ENCODE measurements at places on chromosomes 7 and 10.

DNA sequence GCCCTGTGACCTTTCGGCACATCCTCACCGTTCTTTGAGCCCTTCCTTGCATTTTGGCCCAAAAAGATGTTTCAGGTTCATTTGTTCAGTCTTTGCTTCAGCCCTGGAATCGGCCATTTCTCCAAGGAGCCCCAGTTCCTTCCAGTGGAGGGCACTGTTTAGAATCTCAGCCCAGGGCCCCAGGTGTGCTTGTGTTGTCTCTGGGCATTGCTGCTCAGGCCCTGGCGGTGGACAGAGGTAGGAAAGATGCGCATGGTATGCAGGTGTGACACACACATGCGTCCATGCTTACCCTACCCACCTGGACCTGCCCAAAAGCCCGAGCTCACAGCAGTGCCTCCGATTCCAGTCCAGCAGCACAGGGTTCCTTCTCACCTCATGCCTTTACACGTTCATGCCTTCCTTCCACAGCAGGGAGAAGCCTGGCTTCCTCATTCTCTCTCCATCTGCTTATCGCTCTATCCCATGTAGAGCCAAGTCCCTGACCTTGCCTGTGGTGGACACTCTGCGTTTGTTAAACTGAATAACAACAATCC lies 70.6 kb downstream of the LHPP start:
- peak; percentile 46 for DNase-seq

DNA sequence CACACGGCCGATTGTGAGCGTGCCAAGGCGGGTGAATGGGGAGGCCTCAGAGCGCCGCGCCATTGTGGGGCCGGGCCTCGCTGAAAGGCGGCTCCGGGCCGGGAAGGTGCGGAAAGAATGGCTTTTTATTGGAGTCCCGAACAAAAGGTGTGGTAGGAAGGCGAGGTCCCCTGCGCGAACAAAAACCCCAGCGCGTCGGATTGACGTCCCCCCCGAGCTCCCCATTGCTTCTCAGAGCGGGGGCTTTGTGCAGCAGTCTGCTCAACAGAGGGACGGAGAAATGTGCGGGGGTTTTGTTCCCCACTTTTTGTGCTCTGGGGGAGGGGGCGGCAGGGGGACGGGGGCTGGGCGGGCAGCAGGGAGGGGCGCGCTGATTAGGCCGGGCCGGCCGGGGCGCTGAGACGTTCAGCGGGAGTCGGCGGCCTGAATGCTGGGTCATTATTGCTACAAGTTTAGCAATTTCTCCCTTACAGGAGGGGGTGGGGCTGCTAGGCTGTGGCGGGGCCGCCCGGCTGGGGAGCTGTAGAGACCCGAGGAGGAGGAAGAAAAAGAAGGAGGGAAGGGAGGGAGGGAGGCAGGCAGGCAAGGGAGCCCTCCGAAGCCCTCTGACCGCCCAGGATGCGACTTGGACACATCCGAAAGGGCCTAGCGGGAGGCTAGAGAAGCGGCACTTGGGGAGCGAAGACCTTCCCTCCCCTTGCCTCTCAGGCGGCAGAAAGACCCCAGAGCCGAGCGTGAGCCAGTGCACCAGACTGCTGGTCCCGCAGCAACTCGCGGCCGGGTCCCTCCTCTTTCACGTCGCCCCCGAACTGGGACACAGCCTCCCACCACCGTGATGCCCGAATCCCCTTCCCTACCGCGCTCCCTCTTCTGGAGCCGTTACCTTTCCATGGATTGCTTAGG lies 4.6 kb downstream of the NKX2-3 start:
- DNase-seq: no peak

DNA sequence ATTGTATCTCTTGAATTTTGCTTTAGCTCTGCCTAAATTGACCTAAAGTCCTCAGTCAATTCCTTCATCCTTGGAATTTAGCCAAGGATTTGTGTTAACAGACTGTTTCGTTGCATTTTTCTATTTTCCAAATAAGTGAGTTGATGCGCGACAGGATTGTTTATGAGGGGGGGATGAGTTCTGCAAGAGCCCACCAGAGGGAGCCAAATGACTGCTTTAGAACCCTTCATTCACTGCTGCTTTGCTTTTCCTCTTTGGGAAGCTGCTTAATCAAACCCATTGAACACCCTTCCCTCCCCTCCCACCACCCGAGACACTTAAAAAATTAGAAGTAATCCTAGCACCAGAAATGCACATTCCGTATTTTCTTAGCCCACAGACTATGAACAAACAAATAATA lies 33.7 kb upstream of the PTF1A start:
- DNase-seq: peak; percentile 77

DNA sequence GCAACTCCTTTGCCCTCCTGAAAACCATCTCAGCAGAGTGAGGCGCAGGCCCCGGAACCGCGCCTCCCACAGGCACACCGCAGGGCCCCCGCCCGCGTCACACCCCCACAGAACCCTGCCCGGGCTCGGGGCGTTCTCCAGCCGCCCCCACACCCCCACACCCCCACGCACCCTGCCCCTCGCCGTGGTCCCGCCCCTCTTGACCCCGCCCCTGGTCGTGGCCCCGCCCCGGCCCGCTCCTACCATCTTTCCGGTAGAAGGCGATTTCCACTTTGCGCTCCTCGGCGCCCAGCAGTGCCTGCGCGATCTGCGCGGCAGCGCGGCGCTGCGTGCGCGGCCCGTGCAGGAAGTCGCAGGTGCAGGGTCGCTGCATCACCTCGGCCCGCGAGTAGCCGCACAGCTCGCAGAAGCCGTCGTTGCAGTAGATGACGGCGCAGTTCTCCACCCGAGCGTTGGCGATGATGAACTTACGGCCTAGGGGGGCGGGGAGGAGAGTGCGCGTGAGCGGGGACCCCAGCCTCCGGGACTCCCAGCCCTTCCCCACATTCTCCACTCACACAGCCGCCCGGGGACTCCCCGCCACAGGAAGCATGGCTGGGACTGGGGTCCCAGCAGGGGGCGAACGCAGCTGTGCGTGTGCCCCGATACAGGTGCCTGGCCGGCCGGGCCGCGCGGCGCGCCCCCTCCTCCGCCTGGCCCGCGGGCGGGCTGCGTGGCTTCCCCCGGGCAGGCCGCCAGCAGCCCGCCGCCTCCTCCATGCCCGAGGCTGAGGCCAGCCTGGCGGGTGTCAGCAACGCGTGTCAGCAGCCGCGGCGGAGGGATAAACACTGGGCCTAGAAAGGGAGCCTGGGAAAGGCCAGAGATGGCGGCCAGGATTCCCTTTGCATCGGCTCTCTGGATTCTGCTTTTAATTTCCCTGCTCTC lies 3.4 kb downstream of the KCNH2 start:
- DNase-seq: peak; percentile 51

GRCh38 chr7:28458732-28459131 lies 46.4 kb downstream of the CREB5 start:
- DNase-seq: no peak

DNA sequence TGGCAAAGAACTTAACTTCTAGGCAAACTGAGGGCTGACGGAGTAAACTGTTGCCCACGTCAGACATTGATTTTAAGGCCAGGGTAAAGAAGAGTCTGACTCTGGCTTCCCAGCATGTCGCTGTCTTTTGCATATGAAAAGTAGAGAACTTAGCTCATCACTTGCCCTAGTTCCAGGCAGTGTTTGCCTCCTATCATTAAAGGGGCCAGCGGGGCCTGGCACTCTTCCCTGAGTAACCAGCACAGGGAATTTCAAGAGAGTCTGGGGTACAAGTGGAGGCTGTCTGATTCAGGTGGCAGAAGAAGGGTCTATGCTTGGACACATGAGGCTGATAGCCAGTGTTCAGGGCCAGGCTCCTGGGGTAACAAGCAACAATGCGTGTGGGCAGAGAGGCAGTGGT lies 4.8 kb downstream of the DENND2A start:
- DNase-seq: no peak

GRCh38 chr10:78264361-78264760 lies 230.7 kb downstream of the RPS24 start:
- no peak for DNase-seq

DNA sequence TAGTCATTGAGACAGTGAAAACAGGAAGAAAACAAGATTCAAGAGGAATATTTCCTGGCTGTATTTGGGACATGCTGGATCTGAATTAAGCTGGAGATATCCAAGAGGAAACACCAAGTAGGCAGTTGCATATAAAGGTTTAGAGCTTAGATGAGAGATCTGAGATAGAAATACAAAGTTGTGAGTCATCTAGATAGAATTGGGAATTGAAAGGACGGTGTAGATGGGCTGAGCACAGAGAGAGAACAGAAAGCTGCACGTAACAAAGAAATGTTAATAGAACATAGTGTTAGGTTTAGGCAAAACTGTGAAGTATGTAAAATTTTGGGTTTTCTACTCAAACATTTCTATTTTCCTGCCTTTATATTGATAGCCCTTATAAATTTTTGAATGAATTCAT lies 218.5 kb upstream of the TMEM196 start:
- DNase-seq: no peak

GRCh38 chr10:52571516-52572182 lies 200.9 kb downstream of the MBL2 start:
- no peak for DNase-seq

DNA sequence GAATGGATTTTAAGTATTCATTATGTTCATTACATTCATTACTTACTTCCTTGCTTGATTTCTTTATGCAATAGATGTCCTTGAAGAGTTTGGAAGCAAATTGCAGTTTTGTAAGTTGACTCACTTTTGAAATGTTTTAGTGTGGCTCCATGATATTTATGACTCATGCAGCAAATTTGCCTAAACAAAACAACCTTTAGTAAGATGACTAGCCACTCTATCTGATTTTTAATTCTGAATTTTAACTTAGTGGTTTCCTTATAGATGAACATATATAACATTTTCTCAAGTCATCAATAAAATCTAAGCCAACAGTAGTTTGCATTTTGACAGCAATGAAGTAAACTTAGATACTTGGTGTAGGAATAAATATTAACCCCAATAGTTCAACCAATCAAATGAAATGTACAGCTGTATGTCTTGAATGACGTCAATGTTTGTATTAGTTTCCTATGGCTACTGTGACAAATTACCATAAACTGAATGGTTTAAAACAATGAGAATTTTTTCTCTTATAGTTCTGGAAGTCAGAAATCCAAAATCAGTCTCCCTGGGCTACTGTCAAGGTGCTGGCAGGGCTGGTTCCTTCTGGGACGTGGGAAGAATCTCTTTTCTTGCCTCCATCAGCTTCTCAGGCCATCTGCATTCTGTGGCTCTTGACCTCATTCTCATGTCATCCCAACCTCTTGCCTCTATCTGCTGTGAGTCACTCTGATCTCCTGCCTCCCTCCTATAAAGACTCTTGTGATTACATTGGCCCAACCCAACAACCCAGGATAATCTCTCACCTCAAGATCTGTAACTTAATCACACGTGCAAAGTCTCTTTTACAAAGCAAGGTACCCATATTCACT lies 73.4 kb downstream of the AHR start:
- no peak for DNase-seq

GRCh38 chr10:62015994-62016393 lies 114.5 kb downstream of the ARID5B start:
- DNase-seq: no peak

DNA sequence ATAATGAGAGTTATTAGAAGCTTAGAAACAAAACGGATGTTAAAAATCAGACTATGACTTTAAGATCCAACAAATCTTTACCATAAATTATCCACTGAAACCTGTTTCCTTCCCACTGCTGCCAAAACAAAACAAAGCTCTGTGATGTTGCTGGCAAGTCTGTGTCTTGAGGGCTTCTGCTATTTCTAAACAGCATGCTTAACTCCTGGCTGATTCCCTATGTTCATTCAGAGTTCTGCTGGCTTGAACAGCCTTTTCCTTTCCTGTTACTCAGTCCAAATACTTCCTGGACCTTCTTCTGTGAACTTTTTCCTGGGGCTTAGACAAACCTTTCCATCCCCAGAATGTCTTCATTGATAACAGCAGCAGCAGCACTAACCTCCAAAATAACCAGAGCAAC lies 448.1 kb downstream of the SORCS1 start:
- no peak for DNase-seq

- DNase-seq: peak; percentile 84
Measured at GRCh38 chr10:11170993-11171851, 153.6 kb downstream of the CELF2 start.

- DNase-seq: no peak
Measured at GRCh38 chr7:125814100-125814499, 884.5 kb upstream of the POT1 start.

DNA sequence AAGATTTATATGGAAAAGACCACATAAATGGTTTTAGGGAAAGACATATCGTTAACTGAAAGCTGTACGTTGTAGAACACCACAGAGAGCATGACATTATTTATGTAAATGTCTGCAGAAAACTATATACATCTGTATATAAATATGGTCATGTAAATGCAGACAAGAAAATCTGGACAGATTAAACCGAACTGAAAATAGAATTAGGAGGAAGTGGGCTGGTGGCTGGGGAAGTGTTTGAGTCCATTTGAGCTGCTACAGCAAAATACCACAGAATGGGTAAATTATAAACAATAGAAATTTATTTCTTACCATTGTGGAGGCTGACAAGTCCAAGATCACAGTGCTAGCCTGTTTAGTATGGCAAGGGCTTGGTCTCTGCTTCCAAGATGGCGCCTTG lies 56.3 kb upstream of the USP6NL start:
- no peak for DNase-seq

GRCh38 chr10:7302392-7302906 lies 108.4 kb downstream of the SFMBT2 start:
- peak; percentile 44 for DNase-seq

- DNase-seq: no peak
Measured at GRCh38 chr7:47536661-47537611, 45.0 kb downstream of the TNS3 start.

DNA sequence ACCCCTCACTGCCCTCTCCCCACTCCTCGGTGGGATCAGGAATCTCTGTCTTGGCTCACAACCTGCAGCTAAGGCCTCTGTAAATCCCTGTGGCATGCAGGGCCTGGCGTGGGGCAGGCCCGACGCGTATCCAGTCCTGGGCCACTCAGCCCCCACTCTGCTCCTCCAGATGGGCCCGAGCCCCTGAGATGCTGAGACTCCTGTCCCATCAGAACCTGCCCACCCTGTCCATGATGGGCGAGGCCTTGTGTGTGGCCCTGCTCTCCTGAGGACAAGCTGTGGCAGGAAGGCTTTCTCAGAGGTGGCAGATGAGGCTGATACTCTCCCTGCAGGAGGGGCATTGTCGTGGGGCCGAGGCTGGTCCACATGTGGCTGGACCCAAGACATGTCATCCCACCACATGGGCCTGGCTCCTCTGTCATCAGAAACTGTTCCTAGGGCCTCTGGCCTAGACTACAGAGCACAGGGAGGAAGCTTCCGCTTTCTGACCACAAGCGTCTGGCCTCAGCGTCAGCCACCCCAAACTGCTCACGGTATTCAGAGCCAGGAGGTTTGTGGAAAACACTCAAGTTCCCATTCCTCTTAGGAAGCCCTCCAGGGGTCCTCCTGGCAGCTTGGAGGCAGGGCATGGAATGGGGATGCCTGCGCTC lies 6.0 kb downstream of the ALOX5 start:
- peak; percentile 80 for DNase-seq

- DNase-seq: no peak
Measured at GRCh38 chr10:63760708-63761047, 239.5 kb downstream of the REEP3 start.

- no peak for DNase-seq
Measured at GRCh38 chr7:144049491-144049890, 743 bp downstream of the OR2A5 start.

- DNase-seq: peak; percentile 66
Measured at GRCh38 chr7:100894860-100895700, 608 bp downstream of the ACHE start.

GRCh38 chr10:89548673-89549072 lies 13.3 kb upstream of the SLC16A12 start:
- DNase-seq: no peak

GRCh38 chr7:77800158-77800557 lies 1.6 kb downstream of the PHTF2 start:
- peak; percentile 76 for DNase-seq

Measured in KBM-7 (cell line).